AG04449 (cell line): ENCODE measurements at places on chromosomes 5 and 9.
A peak's percentile ranks its signal among the peaks of the same experiment; 100 is the strongest.

DNA sequence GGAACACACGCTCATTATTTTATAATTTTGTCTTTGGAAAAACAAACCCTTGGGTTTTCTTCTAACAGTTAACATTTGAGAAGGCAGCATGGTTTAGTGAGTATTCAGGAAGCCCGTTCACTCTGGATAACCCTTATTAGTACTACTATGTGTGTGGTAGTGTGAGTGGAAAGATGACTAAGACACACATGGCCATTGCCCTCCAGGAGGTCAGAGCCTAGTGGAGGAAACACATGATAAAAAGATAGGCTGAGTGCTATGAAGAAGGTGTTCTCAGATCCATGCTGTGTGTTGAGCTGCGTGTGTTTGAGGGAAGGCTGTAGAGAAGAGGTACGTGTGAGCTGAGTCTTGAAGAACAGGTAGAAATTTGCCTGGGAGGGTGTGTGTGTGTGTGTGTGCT is 8.4 kb downstream of the C5orf47 start:
- DNase-seq = no peak

- no peak for DNase-seq
Observed at GRCh38 chr9:75447281-75447680, 359.0 kb downstream of the OSTF1 start.

DNA sequence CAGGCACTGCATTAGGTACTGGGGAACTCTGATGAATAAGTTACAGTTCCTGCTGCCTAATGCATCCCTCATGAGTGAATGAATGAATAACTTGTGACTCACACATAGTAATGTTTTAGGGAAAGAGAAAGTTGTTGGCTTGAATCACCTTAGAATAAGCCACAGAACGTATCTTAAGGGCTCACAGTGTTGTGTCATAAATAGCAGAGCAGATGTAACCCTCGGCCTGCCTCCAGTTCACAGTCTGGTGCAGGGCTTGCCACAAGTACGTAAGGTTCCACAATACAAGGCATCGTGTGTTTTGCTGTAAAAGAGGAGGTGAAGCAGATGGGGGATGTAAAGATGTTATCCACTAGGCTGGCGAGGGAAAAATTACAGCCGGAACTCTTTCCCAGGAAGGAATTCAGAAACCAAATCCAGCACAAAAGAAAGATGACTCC is 218.7 kb downstream of the TRPM3 start:
- peak; percentile 99 for DNase-seq

- no peak for DNase-seq
Observed at GRCh38 chr9:106432631-106433030, 430.3 kb upstream of the ZNF462 start.

DNA sequence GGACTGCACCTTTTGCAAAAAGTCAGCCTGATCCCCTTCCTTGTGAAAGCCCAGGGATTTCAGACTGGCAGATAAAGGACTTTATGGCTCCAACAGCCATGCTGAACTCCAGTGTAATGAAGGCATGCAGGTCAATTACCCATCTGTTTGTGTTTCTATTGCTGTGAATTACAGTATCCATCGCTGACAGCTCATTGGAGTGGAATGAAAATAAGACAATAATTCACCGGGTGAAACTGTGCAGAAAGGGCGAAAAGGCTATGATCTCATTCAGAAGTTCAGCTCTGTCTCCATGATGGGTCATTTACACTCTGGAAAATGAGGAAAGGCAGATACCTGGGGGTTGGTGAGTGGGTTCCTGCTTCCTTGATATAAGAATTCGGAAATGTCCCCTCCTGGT is 148.0 kb downstream of the BRINP1 start:
- no peak for DNase-seq

- DNase-seq = no peak
Observed at GRCh38 chr9:129781981-129782380, 21.0 kb upstream of the TOR1B start.

GRCh38 chr9:91803151-91803940 is 146.7 kb downstream of the ROR2 start:
- no peak for DNase-seq

- no peak for DNase-seq
Observed at GRCh38 chr5:6188976-6189375, 189.4 kb downstream of the MED10 start.

- no peak for DNase-seq
Observed at GRCh38 chr5:167244583-167244982, 1046.9 kb upstream of the WWC1 start.

DNA sequence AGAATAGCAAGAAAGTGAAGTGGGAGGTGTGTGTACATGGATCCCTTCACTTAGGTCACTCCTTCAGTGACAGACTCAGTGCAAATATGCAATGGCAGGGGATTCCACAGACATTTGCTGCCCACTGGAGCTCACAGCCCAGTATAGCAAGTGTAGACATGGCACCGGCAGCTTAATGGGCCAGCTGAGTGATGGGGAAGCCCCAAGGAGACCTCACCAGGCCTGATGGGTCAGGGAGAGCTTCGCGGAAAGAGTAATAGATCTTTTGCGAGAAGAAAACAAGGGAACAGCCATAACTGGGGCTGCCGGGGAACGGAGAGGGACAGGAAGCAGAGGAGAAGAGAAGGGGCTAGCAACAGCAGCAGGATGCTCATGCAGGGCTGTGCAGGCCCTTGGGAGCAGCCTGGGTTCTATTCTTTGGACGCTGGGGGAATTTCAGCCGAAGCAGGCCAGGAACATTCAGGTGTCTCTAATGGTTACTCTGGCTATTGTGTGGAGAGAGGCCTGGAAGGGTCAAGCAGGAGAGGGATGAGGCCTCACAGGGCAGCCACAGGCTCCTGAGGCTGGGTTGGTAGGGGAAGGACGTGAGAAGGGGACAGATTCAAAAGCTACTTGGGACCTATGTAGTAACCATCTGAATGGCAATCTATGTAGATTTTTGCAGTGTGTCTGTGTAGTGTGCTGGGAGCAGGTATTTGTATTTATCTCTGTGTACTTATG is 27.0 kb downstream of the TCF7 start:
- DNase-seq = no peak

DNA sequence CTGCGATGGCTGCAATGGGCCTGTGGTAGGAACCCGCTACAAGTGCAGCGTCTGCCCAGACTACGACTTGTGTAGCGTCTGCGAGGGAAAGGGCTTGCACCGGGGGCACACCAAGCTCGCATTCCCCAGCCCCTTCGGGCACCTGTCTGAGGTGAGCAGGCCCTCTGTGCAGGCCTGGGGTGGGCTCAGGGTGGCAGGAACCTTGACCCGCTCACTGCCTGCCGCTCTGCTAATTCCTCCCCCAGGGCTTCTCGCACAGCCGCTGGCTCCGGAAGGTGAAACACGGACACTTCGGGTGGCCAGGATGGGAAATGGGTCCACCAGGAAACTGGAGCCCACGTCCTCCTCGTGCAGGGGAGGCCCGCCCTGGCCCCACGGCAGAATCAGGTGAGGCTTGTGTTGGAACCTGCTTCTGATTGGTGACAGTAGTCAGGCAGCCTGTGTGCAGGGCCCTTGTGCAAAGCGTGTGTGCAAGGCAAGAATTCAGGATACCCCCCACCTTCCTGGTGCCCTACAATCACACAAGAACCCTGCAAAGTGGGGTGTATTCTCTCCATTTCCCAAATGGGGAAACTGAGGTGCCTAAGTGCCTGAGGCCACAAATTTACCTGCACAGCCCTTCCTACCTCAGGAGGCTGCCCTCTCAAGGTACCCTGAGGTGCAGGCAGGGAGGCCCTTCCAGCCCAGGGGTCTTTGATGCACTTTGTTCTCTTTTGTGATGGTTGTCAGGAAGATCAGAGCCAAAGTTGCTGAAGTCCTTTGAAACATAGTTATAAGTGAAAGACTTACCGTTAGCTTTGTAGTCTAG is 3.4 kb downstream of the SQSTM1 start:
- DNase-seq = no peak

DNA sequence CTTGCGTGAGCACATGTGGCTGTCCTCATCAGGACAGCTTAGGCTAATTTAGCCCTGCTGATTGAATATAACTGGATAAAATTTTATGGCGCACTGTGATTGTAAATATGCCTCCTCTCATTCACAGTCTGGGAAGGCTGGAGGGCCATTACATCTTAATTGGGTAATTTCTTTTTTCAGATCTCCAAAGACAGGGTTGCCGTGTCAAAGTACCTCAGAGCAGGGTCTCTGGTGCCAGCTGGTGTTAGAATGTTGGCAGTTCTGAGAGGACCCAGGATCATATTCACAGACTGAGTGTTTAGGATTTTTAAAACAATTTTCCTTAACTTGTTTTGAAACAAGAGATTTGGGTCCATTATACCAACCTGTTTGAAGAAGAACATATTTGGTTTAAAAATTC is 455.7 kb upstream of the TLE4 start:
- DNase-seq = no peak

DNA sequence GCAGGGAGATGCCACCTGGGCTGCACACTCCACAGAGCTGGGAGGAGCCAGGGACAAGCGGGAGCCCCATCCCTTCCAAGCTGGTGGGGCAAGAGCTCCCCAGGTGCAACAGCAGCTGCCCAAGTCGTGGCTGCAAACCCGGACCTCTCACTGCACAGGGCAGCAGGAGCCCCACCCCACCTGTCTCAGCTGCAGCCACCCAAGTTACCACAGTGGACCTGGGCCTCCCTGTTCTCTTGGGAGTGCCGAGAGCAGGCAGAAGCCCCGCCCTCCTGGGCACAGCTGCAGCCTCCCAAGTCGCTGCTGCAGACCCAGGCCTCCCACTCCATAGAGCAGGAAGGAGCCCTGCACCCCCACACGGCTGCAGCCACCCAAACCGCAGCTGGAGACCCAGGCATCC is 374.1 kb upstream of the ACO1 start:
- no peak for DNase-seq

DNA sequence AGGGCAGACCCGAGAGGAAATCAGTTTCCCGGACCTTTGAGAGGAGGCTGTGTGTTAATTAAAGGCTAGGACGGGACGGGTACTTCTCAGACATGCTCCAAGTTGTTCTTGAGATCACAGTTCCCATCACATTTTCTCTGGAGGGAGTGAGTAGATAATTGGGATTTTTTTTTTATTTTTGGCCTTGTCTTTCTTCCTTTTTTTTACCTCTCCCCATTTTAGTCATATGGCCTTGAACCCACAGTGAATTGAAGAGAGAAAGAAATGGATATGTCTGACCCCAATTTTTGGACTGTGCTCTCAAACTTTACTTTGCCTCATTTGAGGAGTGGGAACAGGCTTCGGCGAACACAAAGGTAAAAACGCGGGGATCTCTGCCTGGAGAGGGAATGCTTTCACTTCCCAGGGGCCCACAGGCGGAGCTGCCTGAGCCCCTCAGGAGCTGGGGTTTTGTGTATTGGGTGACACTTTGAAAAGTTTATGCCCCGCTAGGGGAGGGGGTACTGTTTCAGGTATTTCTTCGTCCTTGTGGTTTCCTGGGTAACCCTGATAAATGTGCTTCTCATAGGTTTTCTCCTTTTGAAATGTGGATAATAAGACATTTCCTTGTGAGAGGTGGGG is 191.8 kb downstream of the CD180 start:
- DNase-seq = no peak

DNA sequence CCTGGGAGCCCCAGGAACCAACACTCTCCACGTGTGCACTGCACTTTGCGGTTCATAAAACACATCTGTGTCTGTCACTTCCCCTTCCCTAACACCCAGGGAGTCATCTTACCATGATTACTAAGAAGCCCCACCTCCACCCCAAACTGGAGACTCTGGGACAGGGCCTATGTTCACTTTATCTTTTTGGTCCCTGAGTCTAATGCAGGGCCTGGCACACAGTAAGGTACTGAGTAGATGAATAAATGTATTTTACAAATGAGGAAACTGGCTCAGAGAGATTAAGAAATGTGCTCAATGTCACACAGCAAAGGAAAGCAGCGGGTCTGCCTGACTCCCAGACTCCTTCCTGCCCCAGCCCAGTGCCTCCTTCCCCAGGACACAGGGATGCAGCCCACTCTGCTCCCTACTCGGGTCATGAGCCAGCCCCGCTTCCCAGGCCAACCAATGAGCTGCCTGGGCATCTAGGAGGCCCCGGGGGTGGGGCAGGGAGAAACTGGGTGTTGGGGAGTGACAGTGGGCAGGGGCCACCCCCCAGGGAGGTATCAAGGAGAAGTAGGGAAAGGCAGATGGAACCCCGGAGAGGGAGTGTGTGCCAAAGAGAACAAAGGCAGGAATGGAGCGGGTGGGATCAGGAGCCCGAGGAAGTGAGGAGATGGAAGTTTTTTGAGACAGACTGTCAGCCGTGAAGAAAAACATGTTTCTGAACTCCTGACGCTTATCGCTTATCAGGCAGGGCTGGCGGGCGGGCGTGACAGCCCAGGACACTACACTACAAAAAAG is 30.5 kb downstream of the SHB start:
- no peak for DNase-seq

DNA sequence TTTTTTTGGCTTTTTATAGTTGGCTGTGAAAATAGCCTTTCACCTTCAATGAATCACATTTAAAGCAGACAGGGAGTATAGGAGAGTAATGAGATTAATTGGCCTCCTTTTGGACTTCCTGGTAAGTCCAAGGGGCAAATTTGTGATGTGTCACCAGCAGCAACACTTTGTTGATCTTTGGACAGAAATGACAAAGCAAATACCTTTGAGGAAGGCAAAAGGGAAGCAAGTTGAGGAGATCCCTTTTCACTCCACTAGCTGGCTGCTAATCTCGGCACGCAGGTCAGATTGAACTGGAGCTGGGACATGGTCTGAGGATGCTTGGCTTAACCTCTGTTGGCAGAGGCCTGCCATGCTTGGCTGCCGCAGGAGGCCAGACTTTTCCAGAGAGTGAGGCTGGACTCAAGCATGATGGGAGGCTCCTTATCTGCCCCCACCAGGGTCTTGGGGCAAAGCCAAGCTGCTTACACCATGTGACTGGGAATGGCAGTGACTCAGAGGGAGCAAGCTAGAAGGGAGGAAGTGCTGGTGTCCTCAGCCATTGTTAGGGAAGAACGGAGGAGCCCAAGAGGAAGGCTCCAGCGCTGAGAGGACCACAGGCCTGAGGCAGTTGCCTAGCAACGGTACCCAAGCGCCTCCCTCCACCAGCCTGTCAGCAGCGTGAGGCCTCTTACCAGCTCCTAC is 174.5 kb upstream of the MAP1B start:
- DNase-seq = no peak

GRCh38 chr9:85522459-85523092 is 219.2 kb downstream of the AGTPBP1 start:
- no peak for DNase-seq

GRCh38 chr9:129885018-129885669 is 49.9 kb downstream of the USP20 start:
- no peak for DNase-seq

DNA sequence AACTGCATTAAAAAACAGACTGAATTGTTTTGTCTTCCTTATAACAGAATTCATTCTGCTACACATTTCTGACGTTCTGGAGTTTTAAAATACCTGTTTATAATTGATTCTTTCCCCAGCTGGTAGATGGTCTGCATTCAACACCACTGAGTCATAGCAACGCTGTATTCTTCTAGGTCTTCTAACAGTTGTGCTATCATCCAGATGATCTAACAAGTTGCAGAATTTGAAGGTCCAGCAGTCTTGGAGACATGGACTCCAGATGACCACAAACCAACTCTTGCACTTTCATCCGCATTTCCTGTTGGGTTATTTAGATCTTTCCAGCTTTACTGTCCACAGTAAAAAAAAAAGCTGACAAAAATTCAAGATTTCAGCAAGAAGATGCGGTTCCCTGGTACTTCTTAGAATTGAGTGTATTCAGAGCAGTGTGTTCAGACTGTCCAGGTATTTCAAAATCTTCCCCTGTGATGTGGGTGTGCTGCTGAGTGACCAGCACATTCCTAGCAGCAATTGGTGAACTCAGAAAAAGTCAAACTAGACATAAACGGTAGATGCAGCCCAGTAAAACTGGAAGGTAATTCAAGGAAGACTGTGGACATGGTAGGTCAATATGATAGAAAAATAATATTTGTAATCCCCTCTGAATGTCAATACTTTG is 50.2 kb downstream of the CSNK1A1 start:
- peak; percentile 57 for DNase-seq

GRCh38 chr5:55927861-55928655 is 66.7 kb downstream of the IL6ST start:
- DNase-seq = no peak
